ENCODE measurements at places on chromosomes 1 and 21.

- peak; percentile 60 for DNase-seq
Observed at GRCh38 chr1:16078925-16079656, 5.6 kb upstream of the FAM131C start.

- no peak for DNase-seq
Observed at GRCh38 chr1:73333847-73334503, 864.0 kb downstream of the LRRIQ3 start.

DNA sequence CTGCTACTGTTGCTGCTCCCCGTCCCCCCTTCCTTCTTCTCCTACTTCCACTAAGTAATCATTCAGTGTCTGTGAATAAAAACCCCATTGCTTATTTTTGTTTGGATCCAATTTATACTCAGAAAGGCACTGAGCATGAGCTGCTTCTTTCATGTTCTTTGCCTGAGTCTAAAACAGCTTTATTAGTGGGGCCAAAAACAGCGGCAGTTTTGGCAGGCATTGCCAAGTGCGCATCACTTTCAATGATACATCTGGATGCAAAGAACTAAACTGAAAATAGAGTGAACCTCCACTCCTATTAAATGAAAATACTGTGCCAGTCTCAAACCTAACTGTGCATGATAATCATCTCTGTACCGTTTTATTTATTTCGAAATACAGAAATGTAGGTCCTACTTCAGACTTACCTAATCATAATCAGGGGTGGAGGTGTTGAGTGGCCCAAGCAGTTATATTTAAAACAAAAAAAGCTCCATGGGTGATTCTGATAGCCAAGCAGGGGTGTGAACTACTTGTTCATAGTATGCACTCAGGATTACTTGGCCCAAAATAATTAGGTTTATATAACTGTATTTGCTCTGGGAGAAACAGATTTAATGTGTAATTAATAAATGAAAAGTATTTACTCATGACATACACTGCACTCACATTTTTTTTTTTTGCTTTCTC is 48.4 kb downstream of the NEK7 start:
- DNase-seq, result no peak

GRCh38 chr1:226047495-226047894 is 15.0 kb upstream of the H3-3A start:
- DNase-seq, result no peak

DNA sequence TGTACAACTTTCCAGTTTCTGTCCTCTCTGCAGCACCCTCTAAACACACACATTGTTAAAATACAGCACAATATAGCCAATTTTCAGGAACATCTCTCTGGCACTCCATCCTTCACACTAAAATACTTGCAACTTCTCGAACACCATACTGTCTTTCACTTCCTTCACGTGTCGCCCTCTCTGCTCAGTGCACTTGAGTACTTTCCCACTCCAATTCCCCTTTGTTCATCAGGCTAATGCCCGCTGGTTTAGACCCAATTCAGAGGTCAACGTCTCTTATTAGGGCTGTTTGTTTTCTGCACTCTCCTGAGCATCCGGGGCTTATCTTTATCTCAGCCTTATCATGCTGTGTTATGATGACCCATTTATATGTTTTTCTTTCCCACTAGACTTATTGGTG is 238.2 kb upstream of the SGIP1 start:
- no peak for DNase-seq

DNA sequence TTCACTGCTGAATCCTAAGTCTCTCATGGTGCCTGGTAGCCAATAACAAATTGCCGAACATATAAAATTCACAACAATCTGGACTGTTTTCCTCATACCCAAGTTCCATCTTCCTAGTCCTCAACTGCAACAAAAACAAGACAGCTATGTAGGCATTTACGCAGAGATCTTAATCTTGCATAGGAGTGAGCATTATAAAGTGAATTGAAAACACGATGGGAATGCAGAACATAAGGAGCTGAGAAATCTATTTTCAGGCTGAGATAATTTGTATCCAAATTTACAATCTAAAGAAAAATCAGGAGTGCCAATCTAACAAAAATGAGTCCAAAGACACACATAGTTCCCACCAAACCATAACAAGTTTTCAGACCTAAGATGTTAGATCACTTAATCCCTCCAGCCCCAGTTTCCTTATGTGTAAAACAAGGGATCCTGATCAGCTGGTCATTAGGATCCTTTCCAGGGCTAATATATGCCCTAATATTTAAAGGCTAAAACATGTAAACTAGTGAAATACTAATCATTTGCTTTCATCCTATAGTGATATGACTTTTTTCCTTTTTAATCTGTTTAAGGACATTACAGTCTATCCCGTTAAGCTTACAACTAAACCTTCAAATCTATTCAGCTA is 1.9 kb downstream of the SLC16A1 start:
- DNase-seq, result no peak

DNA sequence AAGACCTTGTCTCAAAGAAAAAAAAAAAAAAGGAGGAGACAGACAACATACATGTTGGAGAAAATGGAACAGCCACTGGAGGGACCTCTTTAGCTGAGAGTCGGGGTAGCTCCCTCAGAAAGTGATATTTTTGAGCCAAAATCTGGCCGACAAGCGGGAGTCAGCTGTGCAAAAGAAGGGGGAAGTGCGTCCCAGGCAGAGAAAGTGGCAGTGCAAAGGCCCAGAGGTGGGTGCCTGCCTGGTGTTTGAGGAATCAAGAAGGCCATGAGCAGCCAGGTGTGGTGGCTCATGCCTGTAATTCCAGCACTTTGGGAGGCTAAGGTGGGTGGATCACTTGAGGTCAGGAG is 6.1 kb upstream of the CROCC start:
- DNase-seq, result no peak

DNA sequence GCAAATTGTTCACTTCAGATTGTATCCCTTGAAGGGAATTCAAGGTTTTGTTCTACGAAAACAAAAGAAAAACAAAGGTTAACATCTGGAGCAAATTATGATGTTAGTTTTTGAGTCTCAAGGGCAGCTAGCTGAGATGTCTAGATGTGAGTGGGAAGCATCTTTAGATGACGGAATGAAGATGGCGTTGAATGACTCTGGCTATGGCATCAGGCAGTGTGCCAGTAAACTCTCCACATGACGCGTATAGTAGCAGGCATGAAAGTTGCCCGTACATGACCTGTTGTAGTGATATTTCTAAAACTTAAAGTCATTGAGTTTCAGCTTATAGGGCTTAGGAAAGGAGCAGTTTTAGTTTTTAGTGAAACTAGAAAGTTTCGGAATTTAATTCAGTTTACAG is 12.3 kb upstream of the SDC3 start:
- no peak for DNase-seq

GRCh38 chr1:66563941-66564630 is 30.1 kb downstream of the SGIP1 start:
- DNase-seq, result peak; percentile 83

- DNase-seq, result peak; percentile 99
Observed at GRCh38 chr1:247007511-247008405, at the start of gene ZNF695. ZNF695 (minus strand) TSS chr1:247008057; CDS start chr1:247007908, 149 bp downstream.

- DNase-seq, result no peak
Observed at GRCh38 chr1:117544509-117545109, 61.2 kb upstream of the TENT5C start.

DNA sequence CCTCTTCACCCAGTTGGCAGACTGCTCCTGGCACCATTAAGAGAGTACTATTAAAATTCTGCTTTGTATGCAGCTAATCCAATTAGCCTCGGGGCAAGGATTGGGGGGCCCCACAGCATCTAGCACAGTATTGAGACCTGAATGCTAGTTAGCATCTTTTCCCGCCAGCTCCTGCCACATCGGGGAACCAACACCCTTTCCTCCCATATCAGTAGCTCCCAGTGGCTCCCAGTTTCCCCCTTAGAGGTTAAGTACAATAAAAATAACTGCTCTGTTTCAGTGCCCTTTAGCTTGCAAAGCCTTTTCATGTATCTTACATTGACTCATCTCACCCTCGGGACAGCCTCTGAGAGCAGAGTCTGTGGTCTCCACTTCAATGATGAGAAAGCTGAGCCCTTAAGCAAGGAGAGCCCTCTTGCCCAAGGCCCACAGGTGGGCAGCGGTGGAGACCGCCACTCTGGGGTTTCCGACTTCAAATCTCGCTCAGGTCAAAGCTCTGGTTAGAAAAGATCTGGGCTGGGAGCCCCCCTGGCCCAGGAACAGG is 4.2 kb upstream of the PMVK start:
- no peak for DNase-seq

DNA sequence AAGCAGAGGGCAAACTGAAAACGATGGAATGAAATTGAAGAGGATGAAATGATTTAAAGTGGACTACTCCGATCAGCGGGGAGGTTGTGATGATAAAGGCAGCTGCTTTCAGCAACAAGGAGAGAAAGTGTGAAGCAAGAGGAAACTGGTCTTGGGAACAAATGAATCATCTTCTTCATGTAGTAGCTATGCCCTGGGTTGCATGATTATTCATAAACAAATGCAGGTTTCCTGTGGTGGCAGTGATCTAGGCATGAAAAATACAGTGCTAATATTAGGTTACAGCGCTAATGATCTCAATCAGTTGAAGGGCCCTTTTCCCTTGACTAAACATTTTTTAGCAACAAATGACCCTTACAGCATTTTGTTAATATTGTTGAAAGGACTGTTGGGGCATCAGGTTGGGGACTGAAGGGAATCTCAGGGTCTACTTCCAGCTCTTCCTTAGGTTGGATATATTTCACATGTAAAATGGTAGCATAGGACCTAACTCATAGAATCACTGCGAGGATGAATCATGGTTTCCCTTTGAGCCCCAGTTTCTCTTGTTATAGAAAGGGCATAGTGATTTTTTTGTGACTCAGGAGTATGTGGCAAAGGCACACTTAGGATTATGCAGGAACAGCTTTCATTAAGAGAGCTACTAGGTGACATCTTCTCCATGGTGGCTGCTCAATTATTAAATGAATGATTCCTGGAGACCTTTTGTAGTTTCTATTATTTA is 1.9 kb upstream of the ZFYVE9 start:
- DNase-seq, result peak; percentile 86

DNA sequence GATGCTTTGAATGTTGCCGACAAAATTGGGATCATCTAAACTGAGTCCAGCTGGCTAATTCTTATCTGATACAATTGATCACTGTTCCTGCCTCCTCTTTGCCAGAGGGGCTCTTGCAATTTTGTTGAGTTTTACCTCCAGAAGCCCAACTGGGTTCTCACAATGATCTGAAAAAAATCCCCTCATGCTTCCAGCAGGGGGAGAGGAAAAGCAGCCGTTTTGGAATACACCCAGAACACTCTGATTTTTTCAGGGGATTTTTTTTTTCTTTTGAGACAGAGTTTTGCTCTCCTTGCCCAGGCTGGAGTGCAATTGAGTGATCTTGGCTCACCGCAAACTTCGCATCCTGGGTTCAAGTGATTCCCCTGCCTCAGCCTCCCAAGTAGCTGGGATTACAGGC is 13.9 kb upstream of the RERE start:
- no peak for DNase-seq

- peak; percentile 41 for DNase-seq
Observed at GRCh38 chr1:216325946-216326345, 97.3 kb downstream of the USH2A start.

- DNase-seq, result no peak
Observed at GRCh38 chr1:74333244-74333643, 98.1 kb downstream of the TNNI3K start.

GRCh38 chr1:27071049-27071416 is 58.4 kb upstream of the TENT5B start:
- DNase-seq, result peak; percentile 16

DNA sequence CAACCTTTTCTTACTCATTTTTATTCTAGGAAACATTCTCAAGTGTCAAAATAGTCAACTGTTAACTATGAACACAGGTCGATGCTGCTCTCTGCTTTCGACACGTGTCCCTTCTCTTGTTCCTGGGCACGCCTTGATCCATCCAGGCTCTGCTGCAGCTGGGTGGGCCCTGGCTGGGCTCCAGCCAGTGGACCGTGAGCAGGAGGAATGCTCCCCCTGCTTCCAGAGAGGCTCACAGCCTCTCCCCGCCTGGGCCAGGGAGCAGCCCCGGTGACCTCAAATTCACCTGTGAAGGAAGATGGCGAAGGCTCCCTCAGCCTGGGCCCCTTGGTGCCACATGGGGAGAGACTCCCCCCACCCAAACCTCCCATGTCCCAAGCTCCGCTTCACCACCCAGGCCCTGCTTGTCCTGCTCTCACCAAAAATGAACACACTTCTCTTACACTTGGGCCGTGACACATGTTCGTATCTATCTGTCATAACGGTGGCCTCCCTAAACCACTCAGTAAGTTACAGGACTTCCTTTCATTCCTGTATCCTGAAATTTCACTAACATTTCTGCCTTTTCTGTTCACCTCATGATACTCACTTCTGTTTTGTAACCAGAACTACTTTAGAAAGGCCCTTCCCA is 24.6 kb upstream of the ADARB1 start:
- no peak for DNase-seq

GRCh38 chr21:15275615-15276235 is 210.9 kb upstream of the NRIP1 start:
- no peak for DNase-seq

DNA sequence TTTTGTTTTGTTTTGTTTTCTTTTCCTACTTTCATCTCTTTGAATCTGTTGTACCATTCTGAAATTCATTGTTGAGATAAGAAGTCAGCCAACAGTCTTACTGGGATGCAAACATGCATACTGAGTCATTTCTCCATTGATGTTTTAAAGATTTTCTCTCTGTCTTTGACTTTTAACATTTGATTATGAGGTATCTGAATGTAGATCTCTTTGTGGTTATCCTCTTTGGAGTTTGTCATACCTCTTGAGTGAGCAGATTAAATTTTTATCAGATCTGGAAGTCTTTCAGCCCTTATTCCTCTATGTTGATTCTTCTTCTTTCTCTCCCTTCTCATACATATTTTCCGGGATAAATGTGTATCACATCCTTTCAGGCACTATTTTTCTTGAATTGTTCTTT is 406.9 kb upstream of the NCAM2 start:
- no peak for DNase-seq

DNA sequence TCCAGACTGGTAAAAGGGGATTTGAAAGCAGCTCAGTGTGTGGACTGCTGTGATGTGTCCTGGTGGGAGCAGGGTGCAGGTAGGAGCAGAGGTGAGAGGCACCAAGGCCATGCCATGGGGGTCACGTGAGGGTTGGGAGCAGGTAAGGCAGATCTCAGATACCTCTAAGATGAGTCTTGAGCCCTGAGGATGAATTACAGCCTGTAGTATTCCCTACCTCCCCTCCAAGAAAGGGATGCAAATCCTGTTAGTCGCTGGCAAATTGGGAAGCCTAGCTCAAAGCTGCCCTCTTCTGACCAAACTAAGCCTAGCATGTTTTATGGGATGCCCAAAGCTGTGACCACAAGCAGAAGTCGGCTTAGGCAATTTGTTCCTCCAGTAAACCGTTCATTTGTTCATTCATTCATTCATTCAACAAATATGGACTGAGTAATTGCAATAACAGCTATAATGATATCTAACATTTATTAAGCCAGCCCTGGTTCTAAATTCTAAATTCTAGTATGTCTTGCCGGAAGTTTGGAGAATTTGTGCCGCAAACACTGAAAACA is 3.9 kb upstream of the NUAK2 start:
- DNase-seq, result peak; percentile 85

DNA sequence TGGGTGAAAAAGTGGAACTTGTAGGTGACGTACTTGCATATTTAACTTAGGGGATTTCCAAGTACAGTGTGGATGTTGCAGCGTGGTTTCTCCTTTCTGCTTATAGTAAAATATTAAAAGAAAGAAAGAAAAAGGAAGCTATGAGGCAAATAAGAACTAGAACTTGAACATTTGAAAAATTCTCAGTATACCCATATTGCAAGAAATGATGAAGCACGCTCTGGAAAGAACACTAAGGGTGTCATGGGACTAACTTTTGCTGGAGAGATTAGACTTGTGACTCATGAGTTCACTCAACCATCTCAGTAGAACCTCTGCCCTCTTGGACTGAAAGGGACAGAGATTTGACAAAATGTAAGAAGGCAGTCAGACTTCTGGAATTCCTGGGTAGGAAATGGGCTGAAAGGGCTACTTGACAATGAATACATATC is 704.5 kb upstream of the ADGRL4 start:
- DNase-seq, result no peak

Data from RWPE1 (cell line).